ENCODE measurements at places on chromosomes 3 and 15. TPM values are rescaled to one million over a fixed set of nuclear protein-coding genes. Genes with fewer than 3 reads are reported as not detected.

GRCh38 chr15:93291380-93291779 is 202.4 kb upstream of the RGMA start:
- DNase-seq = no peak

Gene MYH15
- total RNA-seq = 0.19 TPM

DNA sequence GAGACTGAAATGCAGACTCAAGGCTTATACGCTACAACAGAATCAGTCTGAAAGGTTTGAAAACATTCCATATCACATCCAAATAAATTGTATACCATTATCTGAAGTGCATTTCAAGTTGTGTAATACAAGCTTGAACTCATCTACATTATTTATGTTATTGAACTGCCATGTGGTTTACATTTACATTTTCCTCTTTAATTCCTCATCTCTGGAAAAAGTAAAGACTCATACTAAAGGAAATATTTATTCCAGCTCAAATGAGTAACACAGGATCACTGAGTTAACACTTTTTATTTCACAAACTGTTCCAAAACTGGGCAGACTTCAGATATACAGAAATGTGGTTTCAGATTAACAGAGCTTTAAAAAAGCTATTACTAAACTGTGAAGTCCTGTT is 282.5 kb downstream of the ULK4 start:
- DNase-seq = no peak

DNA sequence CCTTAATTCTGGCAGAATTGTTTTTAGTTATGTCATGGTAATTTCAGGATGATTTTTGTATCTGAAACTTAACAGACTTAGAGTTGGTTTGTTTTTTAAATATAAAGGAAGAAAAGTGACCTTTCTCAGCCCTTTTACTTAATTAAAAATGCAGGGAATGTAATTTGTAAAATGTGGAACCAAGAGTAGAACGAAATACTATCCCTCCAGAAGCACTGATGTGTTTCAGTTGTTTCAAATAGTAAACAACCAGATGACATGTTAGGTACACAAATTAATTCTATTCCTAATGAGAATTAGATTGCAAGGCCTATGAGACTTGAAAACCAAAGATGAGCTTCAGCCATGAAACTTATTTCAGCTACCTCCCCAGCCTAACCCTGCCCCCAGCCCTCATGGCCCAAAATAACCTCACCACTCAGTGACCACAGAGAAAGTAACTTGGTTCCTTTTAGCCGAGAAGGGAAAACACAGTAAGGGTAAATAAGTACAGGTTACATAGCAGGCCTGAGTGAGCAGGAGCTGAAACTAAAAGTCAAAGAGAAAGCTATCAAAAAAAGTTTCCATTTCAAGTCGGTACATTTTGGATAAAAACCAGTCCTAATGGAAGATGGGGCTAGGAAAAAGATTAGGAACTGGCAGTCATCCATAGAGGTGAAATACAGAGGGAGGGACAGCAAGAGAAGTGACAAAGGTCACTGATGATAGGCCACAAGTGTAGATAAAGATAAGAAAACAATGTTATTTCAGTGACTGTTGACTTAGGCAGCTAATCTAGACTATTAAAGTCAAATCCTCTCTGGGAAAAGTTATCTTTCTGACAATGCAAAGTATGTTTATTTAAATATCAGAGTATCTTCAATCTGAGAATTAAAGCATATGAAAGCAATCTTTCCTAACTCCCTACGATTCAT is 23.2 kb downstream of the SENP8 start:
- no peak for DNase-seq

GRCh38 chr3:152445212-152445611 is 176.5 kb downstream of the MBNL1 start:
- DNase-seq = no peak
